GM18507 (cell line): ENCODE measurements at places on chromosomes 12 and 14.

GRCh38 chr14:95701846-95702221 is 12.1 kb downstream of the TCL1A start:
- no peak for DNase-seq

DNA sequence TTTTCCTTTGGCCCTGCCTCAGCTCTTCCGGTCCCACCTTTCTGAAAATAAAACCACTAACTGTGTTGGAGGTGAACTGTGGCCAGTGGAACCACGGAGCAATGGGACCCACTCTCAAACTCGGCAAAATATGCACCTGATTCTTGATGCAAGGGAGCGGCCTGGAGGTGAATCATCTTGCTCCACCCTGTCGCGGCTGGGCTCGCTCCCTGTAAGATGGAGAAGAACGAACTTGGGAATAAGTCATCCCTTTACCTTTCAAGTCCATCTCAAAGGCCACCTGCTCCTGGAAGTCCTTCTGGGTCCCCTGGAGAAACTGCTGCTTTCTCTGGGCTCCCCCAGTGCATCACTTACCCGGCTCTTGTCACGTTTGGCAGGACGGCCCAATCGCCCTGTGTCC is 309.9 kb downstream of the BCL11B start:
- DNase-seq, result no peak

DNA sequence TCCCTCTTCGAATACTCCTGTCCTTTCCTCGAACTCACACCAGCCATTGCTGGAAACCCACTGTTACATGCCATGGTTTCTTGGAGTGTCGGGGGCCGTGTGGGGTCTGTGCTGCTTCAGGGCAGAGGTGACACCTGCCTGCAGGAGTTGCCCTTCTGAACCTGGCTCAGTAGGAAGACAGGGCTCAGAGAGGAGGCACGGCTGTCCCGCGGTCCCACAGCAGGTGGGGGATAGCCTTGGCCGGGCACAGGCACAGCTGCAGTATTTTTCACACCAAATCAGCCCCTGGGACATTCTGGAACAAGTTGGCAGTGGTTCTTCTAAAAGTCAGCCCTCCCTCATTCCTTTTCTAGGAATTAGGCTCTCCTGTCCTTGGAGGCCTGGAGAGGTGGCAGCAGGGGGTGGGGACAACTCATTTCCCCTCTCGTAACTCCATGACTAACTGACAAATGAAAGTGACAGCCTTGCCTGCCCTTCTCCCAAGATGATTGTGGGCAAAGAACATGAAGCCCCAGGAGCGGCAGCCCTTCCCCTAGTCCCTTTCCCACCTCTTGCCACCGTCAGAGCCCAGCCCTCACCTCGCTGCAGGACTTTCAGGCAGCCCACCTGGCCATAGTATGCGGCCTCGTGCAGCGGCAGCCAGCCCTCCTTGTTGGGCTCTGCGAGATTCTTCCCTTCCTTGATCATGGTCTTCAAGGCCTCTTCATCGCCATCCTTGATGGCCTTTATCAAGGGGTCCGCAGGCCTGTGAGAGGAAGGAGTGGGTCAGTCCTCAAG is 22.4 kb downstream of the ASB2 start:
- DNase-seq, result no peak

DNA sequence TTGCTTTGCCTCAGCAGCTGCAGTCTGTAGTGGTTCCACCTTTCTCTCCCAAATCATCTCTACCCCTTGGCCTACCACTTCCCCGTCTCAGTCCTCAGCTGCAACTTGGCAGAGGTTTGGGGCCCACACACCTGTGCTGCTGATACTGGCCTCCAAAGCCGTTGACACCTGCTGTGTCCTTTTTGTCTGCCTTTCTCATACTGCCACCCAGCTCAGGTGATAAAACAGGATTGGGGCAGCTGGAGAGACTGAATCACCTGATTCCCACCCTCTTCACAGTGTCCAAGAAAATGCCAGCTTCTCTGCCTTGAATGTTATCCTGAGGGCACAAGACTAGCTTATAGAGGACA is 103.7 kb downstream of the ETV6 start:
- DNase-seq, result no peak

- no peak for DNase-seq
Observed at GRCh38 chr14:81176241-81176640, 44.5 kb downstream of the GTF2A1 start.

- DNase-seq, result no peak
Observed at GRCh38 chr12:48077111-48077510, 28.8 kb downstream of the SENP1 start.

- DNase-seq, result no peak
Observed at GRCh38 chr14:84420221-84420620, 1109.7 kb upstream of the FLRT2 start.

- no peak for DNase-seq
Observed at GRCh38 chr12:76255281-76255680, 92.9 kb downstream of the BBS10 start.

DNA sequence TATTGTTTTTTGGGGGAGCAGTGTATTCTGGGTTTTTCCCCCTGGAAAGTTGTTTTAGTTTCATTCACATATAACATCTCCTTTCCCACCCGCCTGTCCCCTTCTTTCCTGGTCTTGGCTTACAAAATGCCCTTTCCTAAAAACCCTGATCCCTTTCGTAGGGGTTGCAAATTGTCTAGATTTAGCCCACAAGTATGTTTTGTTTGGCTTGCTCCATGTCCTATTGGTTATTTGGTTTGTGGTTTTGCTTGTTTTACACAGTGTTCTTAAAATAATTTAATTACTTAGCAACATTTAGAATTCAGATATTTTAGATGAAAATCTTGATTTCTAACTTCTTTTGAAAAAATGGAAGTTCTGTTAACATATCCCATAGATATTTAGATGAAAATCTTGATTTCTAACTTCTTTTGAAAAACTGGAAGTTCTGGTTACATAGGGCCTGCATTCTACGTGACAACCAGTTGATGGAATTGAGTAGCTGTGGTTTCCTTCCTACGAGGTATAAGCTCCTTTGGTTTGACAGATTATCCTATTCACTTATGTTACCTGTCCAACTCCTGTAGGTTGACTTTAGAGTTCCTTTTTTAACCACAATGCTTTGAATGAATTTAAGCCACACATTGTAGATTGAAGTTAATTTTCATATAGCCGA is 89.2 kb upstream of the TMEM263 start:
- no peak for DNase-seq

GRCh38 chr14:39232554-39233415 is 930 bp upstream of the MIA2 start:
- no peak for DNase-seq

DNA sequence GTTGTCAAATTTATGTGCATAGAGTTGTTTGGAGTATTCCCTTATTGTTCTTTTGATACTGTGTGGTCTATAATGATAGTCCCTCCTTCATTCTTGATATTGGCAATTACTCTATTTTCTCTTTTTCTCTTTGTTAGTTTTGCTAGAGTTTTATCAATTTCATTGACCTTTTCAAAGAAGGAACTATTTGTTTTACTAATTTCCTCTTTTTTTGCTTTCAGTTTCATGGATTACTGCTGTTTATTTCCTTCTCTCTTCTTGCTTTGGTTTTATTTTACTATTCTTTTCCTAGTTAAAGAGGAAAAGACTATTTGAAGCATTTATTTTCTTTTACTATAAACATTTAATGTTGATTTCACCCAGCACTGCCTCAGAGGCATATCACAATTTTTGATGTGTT is 250.9 kb upstream of the PELI2 start:
- no peak for DNase-seq

GRCh38 chr12:11545484-11546330 is 103.8 kb upstream of the ETV6 start:
- DNase-seq, result peak; percentile 42

DNA sequence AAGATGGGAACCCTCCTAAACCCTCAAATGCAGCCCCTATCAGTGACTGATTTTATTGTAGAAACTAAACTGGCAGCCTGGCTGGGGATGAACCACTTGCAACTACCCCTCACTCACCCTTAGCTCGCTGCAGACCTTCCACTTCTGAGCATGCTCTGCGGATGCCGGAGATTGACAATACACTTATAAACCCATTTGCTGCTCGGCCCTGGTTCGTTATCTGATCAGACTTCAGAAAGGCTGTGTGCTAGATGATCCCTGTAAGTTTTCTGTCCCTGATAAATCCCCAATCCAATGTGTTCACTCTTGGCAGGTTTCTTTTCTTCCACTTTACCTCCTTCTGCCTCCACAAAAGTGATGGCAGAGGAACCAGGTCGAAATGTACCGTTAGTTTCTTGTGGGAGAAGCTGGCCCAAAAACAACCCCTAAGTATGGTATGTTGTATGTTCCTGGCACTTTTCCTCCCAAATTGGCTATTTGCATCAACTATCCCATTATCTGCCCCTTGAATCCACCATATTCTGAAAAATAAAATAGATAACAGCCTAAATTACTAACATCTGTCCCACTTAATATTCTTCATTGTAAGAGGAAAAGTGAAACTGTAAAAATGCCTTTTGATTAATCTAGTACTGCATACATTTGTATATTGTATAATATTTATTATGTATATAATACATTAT is 18.8 kb downstream of the RPH3A start:
- no peak for DNase-seq

GRCh38 chr12:99852666-99853065 is 132.1 kb downstream of the ANKS1B start:
- no peak for DNase-seq

DNA sequence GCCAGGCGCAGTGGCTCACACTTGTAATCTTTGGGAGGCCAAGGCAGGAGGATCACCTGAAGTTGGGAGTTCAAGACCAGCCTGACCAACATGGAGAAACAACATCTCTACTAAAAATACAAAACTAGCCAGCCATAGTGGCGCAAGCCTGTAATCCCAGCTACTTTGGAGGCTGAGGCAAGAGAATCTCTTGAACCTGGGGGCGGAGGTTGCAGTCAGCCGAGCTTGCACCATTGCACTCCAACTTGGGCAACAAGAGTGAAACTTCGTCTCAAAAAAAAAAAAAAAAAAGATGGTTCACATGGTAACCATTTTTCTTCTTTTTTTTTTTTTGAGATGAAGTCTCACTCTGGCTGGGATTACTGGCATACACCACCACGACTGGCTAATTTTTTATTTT is 35.3 kb downstream of the SLC2A14 start:
- no peak for DNase-seq

DNA sequence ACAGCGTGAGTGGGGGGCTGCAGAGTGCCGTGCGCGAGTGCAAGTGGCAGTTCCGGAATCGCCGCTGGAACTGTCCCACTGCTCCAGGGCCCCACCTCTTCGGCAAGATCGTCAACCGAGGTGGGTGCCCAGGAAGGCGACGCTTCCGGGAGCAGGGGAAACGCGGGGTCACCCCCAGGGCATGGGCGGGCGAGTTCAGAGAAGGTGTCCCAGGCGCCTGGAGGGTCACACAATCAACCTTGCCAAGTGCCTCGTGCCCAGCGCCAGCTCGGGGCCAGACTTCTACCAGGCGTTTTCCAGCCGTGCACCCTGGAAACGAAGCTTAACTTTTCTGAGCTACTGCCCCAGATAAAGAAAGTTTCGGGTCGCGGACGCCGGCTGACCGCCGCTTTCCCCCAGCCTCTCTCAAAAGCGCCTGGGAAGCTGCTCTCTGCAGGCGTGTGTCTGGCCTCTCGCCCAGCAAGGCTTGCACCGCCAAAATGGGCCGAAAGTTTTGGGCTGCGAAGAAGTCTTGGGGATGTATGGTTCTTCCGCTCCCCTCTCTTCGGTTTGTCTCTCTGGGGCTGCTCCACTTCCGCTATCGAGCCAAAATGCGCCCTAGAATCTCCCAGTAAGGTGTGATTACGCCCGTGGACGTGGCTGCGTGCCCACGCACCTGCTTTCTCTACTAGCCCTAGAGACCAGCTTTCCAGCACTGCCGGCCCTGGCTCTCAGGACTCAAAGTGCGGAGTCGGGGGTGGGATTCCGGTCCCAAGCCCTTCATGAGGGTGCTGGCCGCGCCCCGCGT is 1.7 kb downstream of the WNT1 start:
- DNase-seq, result no peak

DNA sequence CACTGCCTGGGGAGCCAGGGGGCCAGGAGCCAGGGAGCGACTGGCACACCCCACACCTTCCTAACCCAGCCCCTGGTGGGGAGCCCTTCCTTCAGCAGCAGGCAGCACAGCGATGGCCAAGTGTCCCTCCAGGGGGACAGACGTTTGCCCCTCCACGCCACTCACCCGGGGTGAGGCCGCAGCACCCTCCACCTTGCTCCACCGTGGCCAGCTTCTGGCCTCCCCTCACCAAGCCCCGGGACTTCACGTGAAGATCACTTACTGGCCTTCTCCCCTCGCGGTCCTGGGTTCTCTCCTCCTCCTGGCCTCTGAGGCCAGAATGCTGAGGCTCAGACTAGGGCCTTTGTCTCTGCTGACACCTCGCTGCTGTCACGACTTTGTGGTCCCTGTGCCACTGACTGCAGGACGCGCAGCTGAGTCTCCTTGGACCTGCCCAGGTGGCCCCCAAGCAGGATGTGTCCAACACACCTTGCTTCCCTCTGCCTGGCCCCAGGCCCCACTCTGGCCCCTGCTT is 3.5 kb upstream of the ASPG start:
- DNase-seq, result no peak

DNA sequence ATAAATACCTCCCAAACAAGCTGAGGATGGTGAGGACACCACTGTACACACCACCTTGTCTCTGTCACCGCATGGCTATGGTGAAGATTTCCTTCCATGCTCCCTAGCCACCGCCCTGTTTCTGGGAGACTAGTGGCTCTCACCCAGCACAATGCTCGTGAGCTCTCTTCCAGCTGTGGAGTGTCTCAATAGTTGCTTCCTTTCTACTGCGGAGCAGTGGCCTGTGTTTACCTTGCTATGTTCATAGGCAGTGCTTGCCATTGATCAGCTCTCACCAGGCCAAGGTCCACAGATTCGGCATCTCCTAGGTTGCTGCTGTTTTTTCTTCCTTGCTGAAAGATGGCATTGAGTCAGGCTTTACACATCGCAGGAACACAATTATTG is 313.6 kb upstream of the RTL1 start:
- DNase-seq, result no peak

GRCh38 chr14:100616854-100617409 is 29.7 kb upstream of the BEGAIN start:
- no peak for DNase-seq

GRCh38 chr14:75422169-75422568 is 5.7 kb upstream of the JDP2 start:
- DNase-seq, result no peak

GRCh38 chr12:107906707-107907106 is 132.2 kb downstream of the ASCL4 start:
- no peak for DNase-seq

DNA sequence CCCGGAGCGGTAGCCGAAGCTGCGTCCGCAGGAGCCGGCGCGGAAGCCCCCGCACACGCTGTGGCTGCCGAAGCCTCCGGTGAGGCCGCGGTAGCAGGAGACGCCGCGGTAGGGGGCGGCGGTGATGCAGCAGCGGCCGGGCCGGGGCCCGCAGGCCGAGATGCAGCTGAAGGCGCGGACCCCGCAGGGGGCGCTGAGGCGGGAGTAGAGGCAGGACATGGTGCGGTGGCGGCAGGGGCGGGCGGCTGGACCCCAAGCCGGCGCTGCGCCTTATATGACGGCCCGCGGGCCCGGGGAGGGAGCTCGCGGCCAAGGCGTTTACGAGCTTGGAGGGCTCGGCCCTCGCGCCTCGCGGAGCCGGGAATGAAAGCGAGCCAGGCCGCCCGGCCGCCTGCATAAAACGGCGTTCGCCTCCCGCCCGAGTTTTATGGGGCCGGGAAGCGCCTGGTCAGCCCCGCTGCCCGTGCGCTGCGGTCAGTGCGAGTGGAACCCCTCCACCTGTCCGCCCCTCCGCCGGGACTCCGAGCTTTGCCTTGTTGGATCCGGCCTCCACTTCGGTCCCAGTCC is 16.0 kb upstream of the KRT86 start:
- no peak for DNase-seq

GRCh38 chr14:24390701-24391468 is 7.9 kb upstream of the NYNRIN start:
- DNase-seq, result no peak
